ENCODE measurements at places on chromosomes 12 and 14. TPM values are rescaled to one million over a fixed set of nuclear protein-coding genes. Genes with fewer than 3 reads are reported as not detected.

- H3K27me3 ChIP-seq, result no peaks in the 10 kb centered on the region
- H3K36me3 ChIP-seq, result no peaks in the 10 kb centered on the region
Measured at GRCh38 chr12:685388-685787, 22.1 kb upstream of the NINJ2 start.

- no peak for DNase-seq
- H3K27ac ChIP-seq, result no peak overlapping the region
- H3K4me3 ChIP-seq, result no peak overlapping the region
- H3K36me3 ChIP-seq, result no peaks in the 10 kb centered on the region
- no peaks in the 10 kb centered on the region for H3K27me3 ChIP-seq
Measured at GRCh38 chr12:57679697-57680096, 14.2 kb upstream of the OS9 start.

DNA sequence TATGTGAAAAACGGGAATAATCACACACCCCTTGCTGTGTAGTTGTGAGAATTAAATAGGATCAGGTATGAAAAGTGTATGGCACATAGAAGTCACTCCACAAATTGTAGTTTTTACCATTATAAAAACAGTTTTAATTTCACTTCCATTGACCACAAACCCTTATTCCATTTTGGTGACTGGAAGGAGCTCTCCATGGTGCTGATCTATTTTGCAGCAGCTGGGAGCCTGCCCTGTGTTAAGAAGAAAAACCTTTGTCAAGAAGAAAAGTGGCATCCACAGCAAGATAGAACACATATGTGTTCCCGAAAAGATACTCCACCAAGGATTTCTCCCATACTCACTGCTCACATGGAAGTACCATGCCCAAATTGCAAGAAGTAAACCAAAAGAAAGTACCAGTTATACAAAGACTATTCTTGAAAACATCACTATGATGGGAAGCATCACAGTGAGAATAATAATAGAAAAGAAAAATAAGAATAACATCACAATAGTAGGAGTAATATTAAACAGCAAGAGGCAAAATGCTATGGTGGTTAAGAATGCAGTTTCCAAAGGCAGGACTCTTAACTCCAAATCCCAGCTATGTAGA lies 58.7 kb downstream of the TUNAR start:
- DNase-seq, result peak; percentile 50
- H3K27ac ChIP-seq, result no peak overlapping the region
- no peaks in the 10 kb centered on the region for H3K27me3 ChIP-seq
- H3K4me1 ChIP-seq, result no peaks in the 10 kb centered on the region

DNA sequence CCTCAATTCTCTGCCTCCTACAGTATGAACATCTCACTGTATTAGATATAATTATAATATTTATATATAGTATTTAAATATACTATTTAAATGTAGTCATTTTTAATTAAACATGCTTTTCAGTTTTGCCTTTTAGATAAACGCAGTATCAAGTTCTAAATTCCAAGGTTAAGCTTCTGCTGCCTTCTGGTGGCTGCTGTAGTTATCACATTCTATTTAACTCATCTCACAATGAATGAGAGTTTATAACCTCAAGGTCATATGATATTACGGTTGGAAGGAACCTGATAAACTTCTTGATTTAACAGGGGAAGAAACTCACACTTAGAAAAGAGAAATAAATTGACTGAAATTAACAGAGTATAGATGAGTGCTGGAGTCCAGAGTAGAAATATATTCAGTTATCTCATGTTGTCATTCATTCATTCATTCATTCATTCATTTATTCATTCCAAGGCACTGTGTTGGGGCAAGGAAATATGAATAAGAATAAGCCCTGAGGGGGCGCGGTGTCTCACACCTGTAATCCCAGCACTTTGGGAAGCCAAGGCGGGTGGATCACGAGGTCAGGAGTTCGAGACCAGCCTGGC lies 31.9 kb downstream of the GUCY2C start:
- no peak for DNase-seq
- no peak overlapping the region for H3K4me3 ChIP-seq
- no peaks in the 10 kb centered on the region for H3K36me3 ChIP-seq
- no peaks in the 10 kb centered on the region for H3K27me3 ChIP-seq

DNA sequence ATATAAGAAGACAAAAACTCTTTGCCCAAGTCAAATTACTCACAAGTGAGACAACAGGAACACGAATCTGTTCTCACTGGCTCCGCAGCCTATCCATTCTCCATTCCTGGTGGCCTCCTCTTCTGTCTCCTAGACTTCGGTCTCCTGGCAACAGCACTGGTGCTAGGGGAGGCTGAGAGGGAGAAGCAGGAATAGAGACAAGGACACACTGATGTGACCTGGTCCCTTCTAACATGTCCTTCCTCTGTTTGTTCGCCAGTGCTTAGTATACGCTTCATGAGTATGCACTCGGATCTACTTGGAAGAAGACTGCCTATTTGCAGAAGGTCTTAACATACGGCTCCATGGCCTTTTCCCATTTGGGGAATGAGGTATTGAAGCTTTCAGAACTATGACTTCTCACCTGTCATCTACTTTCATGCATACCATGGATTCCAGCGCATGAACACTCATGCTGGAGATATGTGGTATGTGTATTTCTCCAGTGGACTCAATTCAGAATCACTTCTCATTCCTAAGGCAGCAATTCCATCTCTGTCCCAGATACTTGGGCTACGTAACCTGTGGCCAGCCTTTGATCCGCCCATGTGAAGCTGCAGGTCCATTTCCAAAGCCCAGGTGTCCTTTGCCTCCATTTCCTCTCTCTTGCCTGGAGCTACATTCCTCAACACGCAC lies 33.9 kb downstream of the BHLHE41 start:
- DNase-seq, result peak; percentile 94
- H3K4me1 ChIP-seq, result peaks cover 52% of the 10 kb centered on the region
- H3K4me3 ChIP-seq, result no peak overlapping the region
- H3K27me3 ChIP-seq, result no peaks in the 10 kb centered on the region

GRCh38 chr14:53740570-53740969 lies 216.1 kb downstream of the BMP4 start:
- no peaks in the 10 kb centered on the region for H3K27me3 ChIP-seq
- H3K27ac ChIP-seq, result no peak overlapping the region
- no peak for DNase-seq

DNA sequence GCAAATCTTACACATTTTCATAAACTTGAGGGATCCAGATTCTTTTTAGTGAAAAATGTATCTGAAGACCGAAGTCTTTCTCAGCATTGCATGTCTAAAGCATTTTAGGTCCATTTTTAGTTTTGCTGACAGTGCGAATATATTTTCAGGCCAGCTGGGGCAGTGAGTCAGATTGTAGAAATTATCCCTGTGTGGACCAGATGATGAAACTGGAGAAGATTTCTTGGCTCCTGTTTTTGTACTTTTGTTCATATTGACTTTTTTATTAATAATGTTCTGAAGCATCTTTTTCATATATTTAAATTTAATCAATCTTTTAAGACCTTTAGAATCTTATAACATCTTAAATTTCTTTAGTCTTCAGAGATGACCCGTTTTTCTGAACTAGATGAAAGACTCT lies 173.1 kb downstream of the FLRT2 start:
- no peak overlapping the region for H3K4me3 ChIP-seq
- H3K27me3 ChIP-seq, result no peaks in the 10 kb centered on the region
- no peaks in the 10 kb centered on the region for H3K36me3 ChIP-seq
- no peak for DNase-seq

DNA sequence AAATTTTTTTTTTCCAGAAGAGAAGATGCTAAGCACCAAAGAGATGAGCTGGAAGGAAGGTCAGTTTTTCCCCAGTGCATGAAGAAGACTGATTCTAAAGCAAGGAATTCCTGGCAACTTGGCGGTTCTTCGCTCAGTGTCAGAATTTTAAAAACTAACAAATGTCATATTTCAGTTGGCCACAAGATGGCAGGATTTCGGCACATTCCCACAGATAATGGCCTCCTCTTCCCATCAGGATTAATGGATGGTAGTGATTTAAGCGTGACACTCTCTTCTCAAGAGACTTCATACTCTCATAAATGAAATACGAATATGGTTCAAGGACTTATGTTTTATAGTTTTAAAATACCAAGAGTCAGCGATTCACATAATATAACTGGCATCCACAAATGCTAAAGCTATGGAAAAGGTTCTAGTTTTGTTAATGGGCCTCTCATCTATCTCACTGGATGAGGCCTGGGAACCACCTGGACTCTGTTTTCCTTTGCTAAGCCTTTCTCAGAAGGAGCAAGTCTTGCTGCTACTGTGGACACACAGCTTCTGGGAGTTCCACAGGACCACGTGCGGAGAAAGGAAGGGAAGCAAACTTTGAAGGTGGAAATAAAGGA lies 46.1 kb upstream of the PTPRO start:
- H3K4me1 ChIP-seq, result no peaks in the 10 kb centered on the region
- DNase-seq, result no peak
- no peaks in the 10 kb centered on the region for H3K27me3 ChIP-seq
- no peaks in the 10 kb centered on the region for H3K36me3 ChIP-seq

DNA sequence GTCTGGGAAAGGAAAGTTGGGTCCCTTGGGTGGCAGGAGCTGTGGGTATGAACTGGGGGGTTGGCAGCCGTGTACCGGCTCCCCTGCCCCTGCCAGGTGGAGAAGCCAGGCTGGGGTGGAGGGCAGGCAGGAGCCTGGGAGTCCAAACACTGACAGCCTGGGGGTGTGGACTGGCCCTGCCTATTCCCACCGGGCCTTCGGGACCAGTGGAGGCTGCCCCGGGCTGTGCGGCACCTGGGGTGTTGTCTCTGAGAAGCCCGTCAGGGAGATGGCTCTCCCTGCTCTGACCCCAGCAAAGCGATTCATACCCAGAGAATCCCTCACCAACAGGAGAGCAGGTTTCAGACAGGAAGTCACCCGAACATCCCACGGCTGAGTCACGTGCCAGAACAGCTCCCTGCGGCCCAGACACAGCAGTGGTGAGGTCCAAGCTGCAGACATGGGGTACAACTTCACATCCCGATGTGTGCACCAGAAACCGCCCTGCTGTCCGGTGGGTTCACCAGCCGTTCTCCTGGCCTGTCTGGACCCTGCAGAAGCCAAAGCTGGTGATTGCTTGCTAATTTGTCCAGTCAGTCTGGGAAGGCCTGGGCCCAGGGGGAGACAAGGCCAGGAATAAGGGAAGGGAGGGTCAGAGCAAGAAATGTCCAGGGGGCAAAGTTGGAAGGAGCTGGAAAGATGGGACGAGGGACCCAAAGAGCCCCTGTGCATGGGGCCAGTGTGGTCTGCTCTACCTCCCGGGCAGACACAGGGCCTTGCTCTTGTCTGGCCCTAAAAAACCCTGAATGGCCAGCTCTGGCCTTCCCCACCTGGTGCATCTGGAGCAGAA lies 2.1 kb upstream of the GPR132 start:
- H3K4me1 ChIP-seq, result peaks cover 17% of the 10 kb centered on the region
- no peak overlapping the region for H3K4me3 ChIP-seq
- H3K27ac ChIP-seq, result no peak overlapping the region

GRCh38 chr12:115646210-115646609 lies 631.3 kb downstream of the MED13L start:
- H3K27me3 ChIP-seq, result no peaks in the 10 kb centered on the region
- no peak overlapping the region for H3K4me3 ChIP-seq
- H3K27ac ChIP-seq, result no peak overlapping the region
- H3K4me1 ChIP-seq, result peaks cover 5% of the 10 kb centered on the region

- peaks cover 31% of the 10 kb centered on the region for H3K4me1 ChIP-seq
- H3K27ac ChIP-seq, result no peak overlapping the region
- DNase-seq, result no peak
- no peaks in the 10 kb centered on the region for H3K27me3 ChIP-seq
Measured at GRCh38 chr14:65251213-65251612, 148.9 kb upstream of the MAX start.

- peak overlapping the region; percentile 70 for H3K4me3 ChIP-seq
- H3K36me3 ChIP-seq, result no peaks in the 10 kb centered on the region
- H3K27me3 ChIP-seq, result no peaks in the 10 kb centered on the region
- no peak for DNase-seq
- peaks cover 33% of the 10 kb centered on the region for H3K4me1 ChIP-seq
Measured at GRCh38 chr12:45217846-45218245, 2.0 kb downstream of the ANO6 start.

- no peak overlapping the region for H3K4me3 ChIP-seq
- DNase-seq, result no peak
- no peaks in the 10 kb centered on the region for H3K27me3 ChIP-seq
- H3K4me1 ChIP-seq, result no peaks in the 10 kb centered on the region
- no peaks in the 10 kb centered on the region for H3K36me3 ChIP-seq
- no peak overlapping the region for H3K27ac ChIP-seq
Measured at GRCh38 chr12:51334764-51335163, 10.8 kb upstream of the BIN2 start.

DNA sequence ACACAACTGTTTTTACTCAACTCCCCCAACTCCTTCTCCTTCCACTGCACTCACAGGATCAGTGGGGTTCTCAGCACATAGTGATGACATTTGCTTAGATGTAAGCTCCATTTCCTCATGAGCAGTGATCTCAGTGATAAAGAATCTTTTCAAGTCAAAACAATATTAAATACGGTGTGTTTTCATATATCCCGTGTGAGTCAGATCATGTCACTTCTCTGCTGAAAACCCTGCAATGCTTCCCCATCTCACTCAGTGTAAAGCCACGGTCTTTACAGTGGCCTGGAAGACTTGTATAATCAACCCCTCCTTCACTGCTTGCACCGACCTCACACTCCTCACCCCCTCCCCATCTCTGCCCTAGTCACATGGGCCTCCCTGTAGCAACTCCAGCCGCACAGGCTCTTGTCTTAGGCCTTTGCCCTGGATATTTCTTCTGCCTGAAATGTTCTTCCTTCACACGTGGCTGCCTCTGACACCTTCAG lies 149.7 kb upstream of the ARHGAP5 start:
- no peaks in the 10 kb centered on the region for H3K27me3 ChIP-seq
- no peak for DNase-seq
- H3K27ac ChIP-seq, result no peak overlapping the region
- H3K4me3 ChIP-seq, result no peak overlapping the region
- H3K4me1 ChIP-seq, result peaks cover 9% of the 10 kb centered on the region

Gene IL23A
- total RNA-seq, result not detected

Gene MYBPC1
- total RNA-seq, result not detected

Gene HVCN1
- not detected for total RNA-seq

Gene RNU6-8
- total RNA-seq, result not detected

Gene DHRS4L2
- 7.8 TPM for total RNA-seq

Gene TOMM20L
- 1.2 TPM for total RNA-seq

Gene AJUBA
- total RNA-seq, result 211 TPM

Gene ETFBKMT
- 2.1 TPM for total RNA-seq

Gene GPR84
- not detected for total RNA-seq

Measured in Caco-2 (cell line).